NCI-H446 treated with DMSO at 0.1 percent for 48 hours (cell line): ENCODE measurements at places on chromosomes 1 and 21.

GRCh38 chr1:36321119-36321951, 2.1 kb downstream of the EVA1B start:
- DNase-seq: no peak

DNA sequence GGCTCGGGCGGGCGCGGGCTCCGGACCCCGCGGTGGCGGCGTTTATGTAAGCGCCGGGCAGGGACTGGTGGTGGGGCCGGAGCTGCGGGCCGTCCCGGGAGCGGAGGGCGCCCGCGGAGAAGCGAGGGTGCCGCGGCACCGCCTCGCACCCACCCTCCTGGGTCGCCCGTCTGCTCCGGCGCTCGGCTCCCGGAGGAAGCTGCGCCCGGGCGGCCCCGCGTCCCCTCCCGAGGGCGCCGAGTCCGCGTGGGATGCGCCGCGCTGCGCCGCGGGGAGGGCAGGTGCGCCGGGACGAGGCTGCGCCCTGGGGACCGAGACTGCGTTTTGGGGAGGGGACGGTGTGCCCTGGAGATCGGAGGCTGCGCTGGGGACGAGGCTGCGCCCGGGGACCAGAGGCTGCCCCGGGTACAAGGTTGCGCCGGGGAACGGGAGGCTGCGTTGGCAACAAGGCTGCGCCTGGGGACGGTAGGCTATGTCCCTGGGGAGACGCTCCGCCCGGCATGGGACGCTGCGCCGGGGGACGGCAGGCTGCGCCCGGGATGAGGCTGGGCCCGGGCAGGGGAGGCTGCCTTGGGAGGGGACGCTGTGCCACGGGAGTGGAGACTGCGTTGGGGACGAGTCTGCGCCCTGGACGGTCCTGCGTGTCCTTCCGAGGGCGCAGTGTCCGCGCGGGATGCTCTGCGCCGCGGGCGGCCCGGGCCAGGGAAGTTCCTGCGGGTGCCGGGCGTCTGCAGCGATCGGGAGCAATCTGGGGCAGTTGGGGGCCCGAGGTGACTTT, 627 bp downstream of the ADARB1 start:
- DNase-seq: no peak

GRCh38 chr1:89603651-89604413, 29.1 kb upstream of the LRRC8C start:
- no peak for DNase-seq

GRCh38 chr1:186763107-186763506, 65.6 kb upstream of the PLA2G4A start:
- no peak for DNase-seq

GRCh38 chr1:7268983-7269382, 483.7 kb downstream of the CAMTA1 start:
- DNase-seq: no peak

DNA sequence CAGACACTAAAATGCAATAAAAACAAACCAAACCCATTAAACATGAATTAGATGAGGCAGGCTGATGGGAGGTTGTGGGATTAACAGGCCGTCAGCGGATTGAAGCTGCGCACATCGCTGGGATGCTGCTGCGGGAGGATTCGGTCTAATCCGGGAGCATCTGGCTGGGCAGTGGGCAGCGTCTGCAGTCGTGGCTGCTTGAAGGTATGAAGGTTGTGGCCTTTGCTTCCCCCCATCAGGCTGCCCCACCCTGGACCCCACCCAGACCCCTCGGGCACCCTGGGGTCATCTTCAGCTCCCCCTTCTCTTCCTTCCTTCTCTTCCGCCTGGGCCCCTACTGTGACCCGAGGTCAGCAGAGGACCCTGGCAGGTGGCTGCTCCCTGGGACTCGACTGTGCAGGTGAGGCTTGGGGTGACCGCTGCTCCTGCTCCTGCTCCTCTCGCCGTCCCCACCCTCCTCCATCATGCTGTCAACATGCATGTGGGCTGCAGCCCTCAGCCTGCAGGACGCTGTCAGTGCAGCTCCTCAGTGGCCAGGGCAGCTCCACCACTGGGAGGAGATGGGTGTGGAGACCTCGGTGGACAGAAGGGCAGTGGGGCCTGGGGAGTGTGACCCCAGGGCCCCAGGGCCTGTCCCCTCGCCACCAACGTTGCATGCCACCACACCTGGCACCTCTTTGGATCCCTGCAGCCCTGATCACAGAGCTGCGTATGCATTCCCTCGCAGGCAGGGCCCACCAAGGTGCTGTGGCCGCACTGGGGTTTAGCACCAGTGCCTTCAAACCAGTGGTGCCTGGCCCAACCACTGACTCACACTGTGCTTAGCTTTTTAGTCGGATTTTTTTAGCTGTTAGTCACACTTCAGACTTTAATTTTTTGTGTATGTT, 112.2 kb upstream of the COL6A1 start:
- DNase-seq: no peak
